ENCODE measurements at places on chromosomes 6 and 20. TPM values are rescaled to one million over a fixed set of nuclear protein-coding genes. Genes with fewer than 3 reads are reported as not detected.

GRCh38 chr6:14676064-14676463, 558.5 kb downstream of the CD83 start:
- DNase-seq: no peak

RIPOR2 gene
- polyA plus RNA-seq: 29.3 TPM

GRCh38 chr6:4010689-4011090, 68.2 kb downstream of the FAM217A start:
- DNase-seq: no peak

SPEF1 gene
- 0.11 TPM for polyA plus RNA-seq

DNA sequence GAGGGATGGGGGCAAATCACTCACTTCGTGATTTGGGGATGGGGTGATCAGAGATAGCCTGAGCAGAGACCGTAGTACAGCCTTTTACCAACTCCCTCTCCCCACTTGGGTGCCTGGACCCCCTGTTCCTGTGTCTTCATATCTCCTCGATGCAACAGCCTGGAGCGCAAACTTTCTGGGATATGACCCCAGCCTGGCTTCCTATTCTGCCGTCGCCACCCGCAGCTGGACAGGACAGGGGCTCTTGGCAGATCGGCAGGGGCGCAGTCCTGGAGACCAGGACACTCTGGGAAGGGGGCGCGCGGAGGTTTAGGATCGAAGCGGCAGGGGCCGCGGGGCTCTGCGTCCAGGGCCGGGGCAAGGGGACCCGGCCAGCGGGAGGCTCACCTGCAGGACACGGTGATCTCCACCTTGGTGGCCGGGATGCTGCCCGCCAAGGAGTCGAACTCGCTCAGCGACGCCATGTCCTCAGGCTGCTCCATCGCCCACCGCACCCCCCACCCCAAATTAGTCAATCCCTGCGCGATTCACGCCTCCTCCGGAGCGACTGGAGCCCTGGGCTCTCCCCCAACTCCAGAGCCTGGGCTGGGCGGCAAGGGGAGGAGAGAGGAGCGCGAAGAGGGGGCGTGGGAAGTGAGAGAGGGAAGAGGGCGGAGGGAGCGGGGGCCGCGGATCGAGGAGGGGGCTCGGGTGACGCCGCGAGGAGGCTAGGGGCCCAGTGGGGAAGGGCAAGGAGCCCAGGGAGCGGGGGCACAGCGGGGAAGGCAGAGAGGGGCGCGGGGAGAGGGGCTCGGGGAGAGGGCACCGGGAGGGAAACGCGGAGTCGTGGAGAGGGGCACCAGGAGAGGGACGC, at the start of gene CPNE5:
CPNE5 (minus strand) TSS at position 549 of the 853 bp plus-strand sequence; CDS start at position 482, 67 bp downstream.
- no peak for DNase-seq

EPHA7 gene
- 8.1 TPM for polyA plus RNA-seq

FILIP1 gene
- 57.6 TPM for polyA plus RNA-seq

DNA sequence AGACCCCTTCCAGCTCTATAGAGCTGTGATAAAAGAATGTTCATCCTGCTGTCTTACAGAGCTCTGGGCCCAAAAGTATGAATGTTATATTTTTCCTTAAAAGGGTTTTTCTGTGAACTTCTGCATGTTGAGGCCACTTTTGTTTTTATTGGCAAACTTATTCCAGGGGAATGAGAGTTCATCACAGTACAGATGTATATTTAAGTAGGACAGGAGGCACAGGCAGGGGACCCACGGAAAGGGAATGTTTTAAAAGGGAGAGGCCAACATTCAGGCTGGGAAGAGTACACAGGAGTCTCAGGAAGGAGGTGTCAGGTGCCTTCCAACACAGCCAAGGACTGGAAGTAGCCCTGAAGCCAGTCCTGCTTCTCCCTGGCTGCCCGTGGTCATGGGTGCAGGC, 148.4 kb downstream of the EYA2 start:
- DNase-seq: no peak

DNA sequence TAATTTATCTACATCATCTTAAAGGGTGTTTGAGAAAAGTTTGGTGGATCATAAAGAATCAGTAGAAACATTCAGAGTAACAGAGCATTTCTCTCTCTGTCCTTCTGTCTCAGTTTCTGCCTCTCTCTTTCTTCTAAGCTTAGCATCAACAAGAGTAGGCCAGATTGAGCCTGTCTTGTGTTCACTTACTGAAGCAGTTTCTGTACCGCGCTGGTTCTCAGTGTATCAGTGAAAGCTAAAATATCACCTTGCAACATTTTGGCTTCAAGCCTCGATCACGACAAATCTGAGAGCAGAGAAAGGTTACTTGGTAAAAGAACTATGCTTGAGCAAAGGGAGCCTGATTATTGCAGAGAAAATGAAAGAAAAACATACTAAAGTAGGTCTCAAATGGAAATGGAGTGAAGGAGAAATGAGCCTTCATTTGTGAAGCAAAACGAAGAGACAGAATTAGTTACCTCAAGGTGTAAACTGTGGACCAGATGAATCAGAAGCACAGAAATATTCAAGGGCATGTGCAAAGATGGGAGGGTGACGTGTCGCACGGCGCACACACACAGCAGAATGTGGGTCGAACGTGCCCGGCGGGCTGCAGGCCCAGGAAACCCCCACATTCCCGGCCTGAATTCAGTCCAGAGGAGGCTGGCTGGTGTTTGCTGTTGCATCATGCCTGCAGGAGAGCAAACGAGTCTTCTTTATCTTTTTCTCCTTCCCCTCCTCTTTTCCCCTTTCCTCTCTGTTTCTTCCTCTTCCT, 509.3 kb downstream of the QKI start:
- DNase-seq: no peak

DNA sequence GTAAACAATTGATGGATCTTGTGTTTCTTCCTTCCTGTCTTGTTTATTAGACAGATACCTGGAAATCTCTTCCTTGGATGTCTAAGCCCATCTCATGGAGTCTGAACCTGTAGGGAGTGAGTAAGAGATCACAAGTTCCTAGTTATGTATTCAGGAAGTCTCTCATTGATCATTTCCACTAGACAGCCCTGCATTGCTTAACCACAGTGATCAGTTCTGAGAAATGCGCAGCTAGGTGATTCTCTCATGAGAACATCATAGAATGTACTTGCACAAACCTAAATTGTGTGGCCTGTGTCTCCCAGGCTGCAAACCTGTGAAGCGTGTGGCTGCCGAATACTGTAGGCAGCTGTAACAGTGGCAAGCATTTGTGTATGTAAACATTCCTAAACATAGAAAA, 39.1 kb downstream of the FAM120B start:
- DNase-seq: no peak

DNA sequence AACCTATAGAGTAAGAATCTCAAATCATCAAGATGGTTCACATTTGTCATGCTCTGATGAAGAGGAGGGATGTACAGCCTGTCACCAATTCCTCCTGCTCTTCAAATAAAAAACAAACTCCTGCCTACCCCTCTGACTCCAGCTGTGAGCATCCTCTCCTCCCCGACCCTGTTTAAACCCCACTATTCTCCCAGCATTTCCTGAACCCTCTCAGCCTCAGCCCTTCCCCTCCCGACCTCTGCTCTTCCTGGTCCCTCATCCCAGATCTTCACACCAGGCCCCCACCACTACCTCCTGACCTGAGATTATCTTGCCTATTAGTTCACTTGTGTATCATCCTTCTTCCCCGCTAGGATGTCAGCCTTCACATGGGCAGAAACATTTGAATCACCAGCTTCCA, 75.8 kb downstream of the ZMYND8 start:
- no peak for DNase-seq

- no peak for DNase-seq
Observed at GRCh38 chr6:163579111-163579879, 164.8 kb downstream of the QKI start.

GRCh38 chr6:82705579-82705978, 342.0 kb downstream of the TPBG start:
- no peak for DNase-seq

DNA sequence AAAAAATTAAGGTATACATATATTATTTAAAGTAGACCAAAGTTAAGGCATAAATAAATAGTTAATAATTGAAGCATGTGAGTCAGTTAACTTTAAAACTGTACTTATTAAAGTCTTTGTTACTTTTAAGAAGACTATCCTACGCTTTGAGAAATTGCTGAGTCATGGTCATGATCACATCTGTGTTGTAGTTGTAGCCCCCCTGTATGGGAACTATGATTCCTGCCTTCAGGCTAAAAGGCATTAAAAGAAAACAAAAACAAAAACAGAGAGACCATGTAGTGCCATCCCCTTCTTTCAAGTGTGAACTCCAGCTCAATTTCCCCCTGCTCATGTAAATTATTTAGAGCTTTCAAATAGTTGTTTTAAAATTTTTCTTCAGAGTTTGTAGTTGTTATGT, 123.4 kb downstream of the FLRT3 start:
- DNase-seq: no peak

GRCh38 chr20:58898629-58899408, 46.3 kb downstream of the GNAS start:
- DNase-seq: no peak

ENPP4 gene
- 42.0 TPM for polyA plus RNA-seq

C6orf132 gene
- 0.29 TPM for polyA plus RNA-seq

DNA sequence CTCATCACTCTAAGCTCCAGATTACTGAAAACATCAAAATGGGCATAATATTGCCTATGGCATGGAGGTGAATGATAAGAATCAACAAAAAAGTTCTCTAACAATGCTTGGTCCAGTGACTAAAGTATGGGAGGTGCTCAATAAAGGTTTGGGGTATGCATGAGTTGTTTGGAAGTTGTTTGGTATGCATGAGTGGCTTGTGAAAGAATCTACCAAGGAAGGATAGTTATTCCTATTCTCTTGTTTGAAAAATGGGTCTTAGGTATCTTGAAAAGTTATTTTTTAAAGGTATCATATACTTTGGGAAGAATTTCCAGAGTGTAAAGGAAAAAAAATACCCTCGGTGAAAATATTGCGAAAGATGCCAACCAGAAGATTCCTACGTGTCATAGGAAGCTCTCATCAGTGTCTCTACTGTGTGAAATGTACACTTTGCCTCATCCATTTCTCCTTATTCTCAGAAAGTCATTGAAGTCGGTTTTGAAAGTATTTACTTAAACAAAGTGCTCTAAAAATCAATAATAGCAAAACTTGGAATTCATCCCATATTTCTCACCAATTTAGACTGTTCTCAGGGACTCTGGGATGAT, 449.8 kb downstream of the ADGRB3 start:
- DNase-seq: no peak

DNA sequence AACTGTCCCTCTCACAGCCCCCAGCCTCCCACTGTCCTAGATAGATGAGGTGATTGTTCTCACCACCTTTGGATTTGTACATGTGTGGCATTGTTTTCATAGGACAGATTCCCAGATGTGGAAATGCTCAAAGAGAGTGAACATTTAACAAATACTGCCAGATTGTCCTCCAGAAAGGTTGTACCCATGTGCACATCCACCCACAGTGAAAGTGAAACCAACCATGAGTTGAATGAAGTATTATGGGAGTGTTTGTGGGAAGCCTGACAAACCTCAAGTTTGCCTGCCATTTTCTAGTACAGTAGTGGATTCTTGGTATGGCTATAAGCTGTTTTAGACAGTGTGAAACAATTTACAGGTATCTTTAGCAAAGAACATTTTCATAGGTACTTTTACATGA, 42.7 kb downstream of the ANKRD6 start:
- no peak for DNase-seq

DNA sequence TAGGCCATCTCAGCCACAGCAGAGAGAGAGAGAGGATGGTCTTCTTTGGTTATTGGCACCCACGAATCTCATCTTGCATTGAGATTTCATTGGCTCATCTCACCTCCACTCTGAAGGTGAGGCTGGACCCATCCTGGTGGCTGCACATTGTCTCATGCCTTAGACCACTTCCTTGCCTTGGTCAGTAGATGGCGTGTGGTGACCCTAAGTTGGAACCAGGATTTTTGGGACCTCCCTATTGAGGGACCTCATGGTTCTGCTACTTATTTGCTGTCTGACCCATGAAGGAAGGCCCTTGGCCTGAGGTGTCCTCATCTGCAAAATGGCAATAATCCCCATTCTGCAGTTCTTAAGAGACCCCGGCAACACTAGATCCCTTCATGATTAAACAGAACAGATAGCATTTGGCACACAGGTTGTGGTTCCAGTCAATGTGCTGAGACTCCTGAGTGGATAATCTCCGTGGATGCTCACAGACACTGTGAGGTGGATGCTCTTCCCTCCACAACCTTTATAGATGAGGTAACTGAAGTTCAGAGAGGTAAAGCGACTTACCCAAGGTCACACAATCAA, 21.5 kb upstream of the AAR2 start:
- DNase-seq: no peak

NMBR gene
- polyA plus RNA-seq: 0.13 TPM

GRCh38 chr20:39364320-39364719, 402.2 kb downstream of the DHX35 start:
- DNase-seq: no peak

DNA sequence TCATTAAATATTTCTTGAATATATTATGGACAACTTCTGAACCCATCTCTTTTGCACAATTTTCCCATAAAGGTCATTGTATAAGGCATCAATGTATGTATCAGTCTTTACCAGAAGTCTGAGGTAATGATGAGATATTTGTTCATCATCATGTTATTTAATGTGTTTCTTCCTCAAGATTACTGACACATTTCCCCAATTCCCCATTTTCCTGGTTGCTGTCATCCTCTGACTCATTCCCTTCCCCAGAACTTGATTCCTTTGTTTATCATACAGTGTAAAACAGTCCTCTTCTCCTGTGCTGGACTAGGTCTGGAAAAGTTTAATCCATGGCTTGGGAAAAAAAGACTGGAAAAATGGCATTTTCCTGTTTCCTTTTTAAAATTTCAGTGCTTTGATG, 107.9 kb upstream of the FLRT3 start:
- no peak for DNase-seq

PERP gene
- 0.33 TPM for polyA plus RNA-seq

DNA sequence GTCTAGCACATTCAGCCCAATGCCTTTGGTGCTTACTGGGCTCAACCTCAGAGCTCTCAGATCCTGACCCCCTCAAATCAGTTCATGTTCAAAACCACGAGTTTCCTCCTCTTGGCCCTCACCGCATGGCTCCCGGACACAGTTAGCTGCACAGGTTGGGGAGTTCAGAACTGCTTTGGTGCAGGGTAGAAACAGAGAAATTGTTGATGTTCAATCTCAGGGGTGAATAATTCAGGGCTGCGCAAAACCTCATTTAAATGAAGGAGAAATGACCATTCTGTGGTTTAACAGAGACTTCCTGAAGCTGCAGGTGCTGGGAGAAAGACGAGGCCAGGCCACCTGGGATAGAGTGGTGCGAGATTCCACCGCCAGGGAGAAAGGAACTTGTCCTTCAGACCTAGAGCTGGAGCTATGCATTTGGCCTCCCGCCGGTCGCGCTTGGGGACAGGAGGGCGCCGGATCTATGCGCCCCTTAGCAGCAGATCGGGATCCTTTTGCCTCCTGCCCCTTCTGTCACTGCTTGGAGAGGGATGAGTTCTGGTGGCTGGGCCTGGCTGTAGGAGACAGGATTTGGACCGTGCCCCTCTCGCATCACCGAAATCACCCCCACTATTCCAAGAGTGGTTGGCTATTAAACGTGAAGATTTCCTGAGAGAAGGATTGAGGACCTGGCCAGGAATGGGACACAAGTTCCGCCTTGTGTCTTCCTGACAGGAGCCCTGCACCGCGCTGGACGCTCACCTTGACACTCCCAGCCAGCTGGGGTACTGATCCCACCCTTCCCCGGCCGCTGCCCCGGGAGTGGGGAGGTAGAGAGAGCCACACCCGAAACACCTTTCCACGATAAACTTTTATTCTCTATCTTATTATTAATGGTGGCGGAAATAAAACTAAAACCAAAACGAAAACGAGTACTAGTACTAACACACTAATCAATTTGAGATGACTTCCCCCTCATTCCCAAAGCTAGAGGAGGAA, 767 bp upstream of the PAX1 start:
- DNase-seq: no peak

CDH26 gene
- 0.95 TPM for polyA plus RNA-seq

GRCh38 chr6:167762259-167762962, 64.3 kb upstream of the AFDN start:
- DNase-seq: no peak

- no peak for DNase-seq
Observed at GRCh38 chr6:147078602-147079001, 125.6 kb upstream of the STXBP5 start.
